ENCODE measurements at places on chromosomes 2 and 18.

GRCh38 chr2:158806941-158807340 lies 11.8 kb downstream of the DAPL1 start:
- DNase-seq: no peak

GRCh38 chr2:135650721-135651120 lies 90.9 kb upstream of the UBXN4 start:
- DNase-seq: no peak

DNA sequence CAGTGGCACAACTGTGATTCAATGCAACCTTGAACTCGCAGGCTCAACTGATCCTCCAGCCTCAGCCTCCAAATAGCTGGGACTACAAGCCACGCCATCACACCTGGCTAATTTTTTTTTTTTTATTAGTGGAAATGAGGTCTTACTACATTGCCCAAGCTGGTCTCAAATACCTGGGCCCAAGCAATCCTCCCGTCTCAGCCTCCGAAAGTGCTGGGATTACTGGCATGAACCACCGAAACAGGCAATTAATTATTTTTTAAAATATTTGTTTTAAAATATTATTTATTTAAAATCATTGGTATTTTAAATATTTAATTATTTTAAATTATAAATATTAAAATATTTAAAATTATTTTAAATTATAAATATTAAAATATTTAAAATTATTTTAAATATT lies 24.5 kb downstream of the SRBD1 start:
- no peak for DNase-seq

- DNase-seq: no peak
Measured at GRCh38 chr2:181578829-181579228, 78.1 kb downstream of the CERKL start.

GRCh38 chr2:64348386-64349130 lies 105.4 kb upstream of the LGALSL start:
- DNase-seq: no peak

DNA sequence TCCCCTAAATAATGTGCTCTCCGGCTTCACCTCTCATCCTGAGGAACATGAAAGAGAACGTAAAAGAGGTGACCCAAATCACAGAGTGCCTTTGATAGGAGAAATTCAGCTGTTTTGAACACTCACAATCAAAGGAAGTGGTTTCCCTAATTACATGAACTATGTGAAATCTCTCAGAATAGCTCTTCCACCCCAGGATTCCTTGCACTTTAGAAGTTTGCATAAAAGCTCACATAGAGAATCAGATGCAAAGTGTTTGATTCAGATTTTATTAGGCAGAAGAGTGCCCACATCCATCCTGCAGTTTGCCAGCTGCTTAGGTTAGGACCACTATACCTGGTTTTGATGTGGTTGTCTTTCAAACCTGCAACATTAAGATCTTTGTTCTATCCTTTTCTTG lies 61.0 kb downstream of the MAP3K20 start:
- DNase-seq: no peak

- DNase-seq: no peak
Measured at GRCh38 chr2:67436221-67436620, 39.1 kb downstream of the ETAA1 start.

GRCh38 chr2:217993138-217993537 lies 9.7 kb downstream of the TNS1 start:
- DNase-seq: no peak

- no peak for DNase-seq
Measured at GRCh38 chr2:118865106-118865505, 17.7 kb upstream of the EN1 start.

GRCh38 chr2:39437522-39438296 lies 624 bp upstream of the MAP4K3 start:
- peak; percentile 47 for DNase-seq

DNA sequence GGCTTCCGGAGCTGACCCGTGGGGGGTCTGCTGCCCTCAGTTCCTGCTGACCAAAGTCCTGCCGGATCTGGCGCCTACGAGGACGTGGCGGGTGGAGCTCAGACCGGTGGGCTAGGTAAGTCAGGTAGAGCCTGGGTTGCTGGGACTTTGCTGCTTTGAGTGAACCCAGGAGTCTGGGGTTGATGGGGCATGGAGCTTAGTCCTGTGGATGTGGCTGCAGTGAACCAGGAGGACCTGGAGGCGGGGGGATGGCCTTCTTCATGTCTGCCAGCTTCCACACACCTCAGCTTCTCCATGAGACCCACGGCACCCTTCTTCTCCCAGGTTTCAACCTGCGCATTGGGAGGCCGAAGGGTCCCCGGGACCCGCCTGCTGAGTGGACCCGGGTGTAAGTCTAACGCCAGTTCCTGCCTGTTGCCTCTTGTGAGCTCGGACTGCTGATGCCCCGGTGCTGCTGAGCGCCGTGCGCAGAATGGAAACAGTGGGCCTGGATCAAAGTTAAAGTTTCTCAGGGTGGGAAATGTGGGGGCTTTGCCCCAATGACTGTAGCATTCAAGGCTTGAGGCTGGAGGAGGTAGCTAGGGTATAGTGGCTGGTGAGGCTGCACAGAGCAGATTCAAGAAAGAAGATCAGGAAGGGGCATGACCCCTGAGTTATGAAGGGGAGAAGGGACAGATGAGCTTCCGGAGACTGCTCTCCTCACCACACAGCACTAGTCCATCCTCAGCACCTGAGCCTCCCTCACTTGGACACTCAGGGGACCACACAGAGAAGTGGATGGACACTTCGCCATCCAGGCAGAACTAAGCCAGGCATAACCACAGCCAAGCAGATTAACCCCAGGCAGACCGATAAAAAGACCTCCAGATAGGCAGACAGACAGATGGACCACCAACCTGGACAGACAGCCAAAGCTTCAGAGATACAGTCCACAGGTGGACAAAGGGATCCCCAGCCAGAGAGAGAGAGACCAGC lies 17.3 kb downstream of the PTPN18 start:
- DNase-seq: no peak

DNA sequence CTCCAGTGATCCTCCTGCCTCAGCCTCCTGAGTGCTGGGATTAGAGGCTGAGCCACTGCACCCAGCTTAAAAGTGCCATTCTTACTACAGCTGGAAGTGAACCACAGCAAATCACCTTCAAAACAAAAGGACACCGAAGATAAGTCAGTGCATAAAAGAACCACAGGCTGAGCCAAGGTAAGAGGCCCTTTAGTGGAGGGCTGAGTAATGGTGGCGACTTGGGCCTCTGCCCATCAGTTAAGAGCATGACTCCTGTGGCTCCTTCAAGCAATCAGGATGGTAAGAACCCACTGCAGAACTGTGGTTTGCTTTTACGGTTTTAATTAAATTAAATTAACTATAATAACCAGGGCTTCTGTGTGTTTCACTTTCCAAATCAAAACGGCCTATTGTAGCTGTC lies 75.1 kb downstream of the CTAGE1 start:
- peak; percentile 15 for DNase-seq

DNA sequence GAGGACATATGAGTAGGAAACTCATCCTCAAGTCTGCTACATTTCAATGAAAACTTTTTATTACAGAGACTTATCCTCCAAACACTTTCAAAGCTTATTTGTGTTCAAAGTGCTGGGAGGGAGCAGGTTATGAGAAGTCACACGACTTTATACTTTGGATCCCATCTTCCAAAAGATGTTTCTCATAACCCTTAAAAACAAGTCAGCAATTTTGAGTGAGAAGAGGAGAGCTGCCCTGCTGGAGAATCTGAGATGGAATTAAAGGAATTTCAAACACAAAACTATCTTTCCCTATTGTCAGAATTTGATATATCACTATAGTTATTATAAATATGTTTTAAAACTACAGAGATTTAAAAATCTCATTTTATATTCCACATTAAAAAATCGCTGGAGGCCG lies 45.8 kb downstream of the ROCK2 start:
- no peak for DNase-seq

- DNase-seq: peak; percentile 49
Measured at GRCh38 chr18:54607213-54608027, 16.4 kb downstream of the DYNAP start.

DNA sequence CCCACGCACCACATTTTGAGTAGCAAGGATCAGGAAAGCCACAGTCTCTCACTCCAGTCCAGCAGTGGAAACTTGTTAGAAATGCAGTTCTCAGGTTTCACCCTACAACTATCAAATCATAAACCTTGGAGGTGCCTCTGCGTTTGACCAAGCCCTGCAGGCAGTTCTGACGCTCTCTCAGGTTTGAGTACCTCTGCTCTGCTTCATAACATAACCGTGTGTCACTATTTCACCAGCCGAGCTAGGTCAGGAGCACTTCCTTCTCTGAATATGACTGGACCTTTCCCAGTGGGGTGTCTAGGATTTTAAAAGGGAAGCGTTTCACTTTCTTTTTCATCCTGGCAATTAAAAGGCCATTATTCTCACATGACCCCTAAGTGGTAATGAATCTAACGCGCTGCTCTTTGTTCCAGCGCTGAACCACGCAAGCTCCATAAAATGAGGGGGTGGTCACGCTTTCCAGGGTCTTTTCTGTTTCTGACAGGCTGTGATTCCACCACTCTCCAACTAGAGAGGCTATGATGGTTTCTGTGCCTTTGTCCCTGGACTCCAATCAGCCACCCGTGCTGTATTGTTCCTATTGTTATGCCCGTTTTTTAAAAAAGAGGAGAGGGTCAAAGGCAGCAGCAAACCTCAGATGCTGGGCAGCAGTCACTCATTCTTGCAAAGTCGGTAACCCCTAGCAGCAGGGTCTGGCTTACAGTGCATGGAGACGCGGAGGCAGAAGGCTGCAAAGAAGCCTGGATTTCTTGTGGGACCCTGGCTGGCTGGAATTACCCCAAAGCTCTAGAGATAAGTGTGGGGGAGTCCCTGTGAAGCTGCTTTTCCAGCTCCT lies 75.2 kb upstream of the CTNNA2 start:
- peak; percentile 27 for DNase-seq

DNA sequence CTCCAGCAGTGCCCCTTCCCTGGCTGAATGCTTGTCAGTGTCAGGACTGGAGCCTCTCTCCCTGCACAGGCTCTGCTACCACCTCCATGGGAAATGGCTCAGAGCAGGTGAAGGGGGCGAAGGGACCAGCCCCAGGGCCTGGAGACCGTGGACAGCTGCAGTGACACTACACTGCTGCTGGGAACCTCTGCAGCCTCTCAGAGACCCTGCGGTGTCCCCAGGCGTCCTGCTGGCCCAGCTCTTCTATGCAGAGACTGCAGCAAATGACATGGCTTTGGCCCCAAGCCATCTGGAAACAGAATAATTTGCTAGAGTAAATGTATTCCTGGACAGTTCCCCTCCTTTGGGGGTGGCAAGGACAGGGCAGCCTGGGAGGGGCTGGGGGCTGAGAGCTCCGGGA lies 53.2 kb downstream of the CIB4 start:
- DNase-seq: no peak

DNA sequence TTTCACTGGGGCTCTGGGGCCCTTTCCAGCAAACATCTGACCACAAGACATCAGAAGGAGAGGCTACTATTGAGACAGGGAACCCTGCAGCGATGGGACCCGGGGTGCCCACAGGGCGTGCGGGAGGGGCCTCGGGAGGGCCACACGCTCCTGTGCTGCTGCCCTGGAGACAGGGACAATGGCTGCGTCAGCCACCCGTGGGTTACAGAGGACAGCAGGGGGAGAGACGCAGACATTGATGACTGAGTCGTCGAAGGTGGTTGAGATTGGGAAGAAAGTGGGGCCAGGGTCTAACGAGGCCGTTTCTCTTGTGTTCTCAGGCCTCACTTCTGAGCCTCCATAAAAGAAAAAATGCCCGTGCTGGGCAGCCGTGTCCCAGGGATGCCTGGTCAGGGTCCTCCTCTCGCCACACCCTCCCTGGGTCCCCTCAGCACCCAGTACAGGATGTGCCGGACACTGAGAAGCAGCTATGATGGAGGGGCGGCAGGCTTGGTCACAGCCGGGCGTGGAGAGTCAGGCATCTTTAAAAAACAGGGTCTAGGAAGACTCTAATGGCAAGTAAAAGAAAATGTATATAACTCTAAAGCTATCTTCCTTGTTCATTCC lies 73.9 kb downstream of the NDUFA10 start:
- DNase-seq: no peak

DNA sequence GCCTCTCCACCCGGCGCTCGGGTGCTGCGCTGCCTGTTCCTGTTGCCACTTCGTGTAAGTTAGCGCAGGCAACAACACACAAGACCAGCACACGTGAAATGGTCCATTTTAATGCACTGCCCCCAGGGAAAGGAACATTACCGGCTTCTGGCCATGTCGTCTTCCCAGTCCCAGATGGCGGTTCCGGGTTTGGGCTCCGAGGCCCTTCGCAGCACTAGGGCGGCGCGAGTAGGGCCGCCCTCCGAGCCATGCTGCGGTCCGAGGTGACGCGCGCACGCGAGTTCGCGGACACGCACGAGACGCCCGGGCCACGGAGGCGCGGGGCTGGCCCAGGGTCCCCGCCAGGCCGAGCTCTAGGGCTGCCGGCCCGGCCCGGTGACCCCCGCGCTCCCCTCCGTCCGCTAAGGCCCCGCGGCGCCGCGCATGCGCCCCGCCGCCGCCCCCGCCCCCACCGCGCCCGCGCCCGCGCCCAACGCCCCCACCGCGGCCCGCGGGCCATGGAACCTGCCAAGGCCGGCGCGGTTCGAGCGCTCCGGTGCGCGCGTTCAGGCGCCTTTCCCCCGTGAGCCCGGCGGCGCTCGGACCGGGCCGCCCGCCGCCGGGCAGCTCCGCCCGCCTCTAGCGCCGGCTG lies 367 bp upstream of the ZNF236 start:
- DNase-seq: peak; percentile 51

DNA sequence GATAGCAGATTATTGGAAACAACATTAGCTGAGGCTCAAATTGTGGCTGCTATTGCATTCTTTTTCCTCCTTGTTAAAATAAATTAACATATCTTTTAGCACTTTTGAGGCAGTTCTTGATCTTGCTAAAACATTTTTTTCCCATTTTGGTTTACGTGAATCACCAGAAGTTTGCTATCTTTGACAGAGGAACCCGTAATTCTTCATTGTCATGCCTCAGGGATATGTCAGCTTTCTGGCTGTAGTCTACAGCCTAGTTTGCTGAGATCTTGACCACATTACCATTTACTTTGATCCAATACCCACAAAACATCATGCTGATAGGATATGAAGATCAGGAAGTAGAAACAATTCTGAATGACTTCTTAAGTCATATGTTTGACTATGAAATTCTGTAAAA lies 25.1 kb upstream of the FANCL start:
- DNase-seq: no peak

- no peak for DNase-seq
Measured at GRCh38 chr2:63589148-63589958, 590 bp downstream of the MDH1 start.

DNA sequence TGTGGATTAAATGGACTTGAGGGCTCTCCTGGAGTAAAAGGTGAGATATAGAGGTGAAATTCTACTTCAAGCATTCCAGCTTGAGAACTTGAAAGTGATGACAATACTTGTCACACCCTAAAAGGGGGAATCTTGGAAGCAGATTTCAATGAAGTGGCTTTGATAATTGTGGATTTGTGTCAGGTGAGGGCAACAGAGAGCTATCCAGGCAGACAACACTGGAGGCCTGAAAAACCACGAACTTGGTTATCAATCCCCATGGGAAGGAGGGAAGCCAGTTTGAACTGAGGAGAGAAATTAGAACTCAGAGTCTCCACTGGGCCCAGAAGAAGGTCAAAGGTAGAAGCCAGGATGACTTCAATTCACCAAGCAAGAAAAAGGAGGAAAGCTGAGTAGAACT lies 263.9 kb downstream of the FIGN start:
- DNase-seq: no peak

Data from T47D (cell line).